ENCODE measurements at places on chromosomes 1 and 21. TPM values are rescaled to one million over a fixed set of nuclear protein-coding genes. Genes with fewer than 3 reads are reported as not detected.

- no peak for DNase-seq
Measured at GRCh38 chr21:38080888-38081287, 164.6 kb upstream of the KCNJ6 start.

GRCh38 chr1:32828341-32828740 lies 10.9 kb downstream of the S100PBP start:
- DNase-seq, result no peak

GRCh38 chr1:192979542-192979941 lies 79.6 kb downstream of the UCHL5 start:
- no peak for DNase-seq

DNA sequence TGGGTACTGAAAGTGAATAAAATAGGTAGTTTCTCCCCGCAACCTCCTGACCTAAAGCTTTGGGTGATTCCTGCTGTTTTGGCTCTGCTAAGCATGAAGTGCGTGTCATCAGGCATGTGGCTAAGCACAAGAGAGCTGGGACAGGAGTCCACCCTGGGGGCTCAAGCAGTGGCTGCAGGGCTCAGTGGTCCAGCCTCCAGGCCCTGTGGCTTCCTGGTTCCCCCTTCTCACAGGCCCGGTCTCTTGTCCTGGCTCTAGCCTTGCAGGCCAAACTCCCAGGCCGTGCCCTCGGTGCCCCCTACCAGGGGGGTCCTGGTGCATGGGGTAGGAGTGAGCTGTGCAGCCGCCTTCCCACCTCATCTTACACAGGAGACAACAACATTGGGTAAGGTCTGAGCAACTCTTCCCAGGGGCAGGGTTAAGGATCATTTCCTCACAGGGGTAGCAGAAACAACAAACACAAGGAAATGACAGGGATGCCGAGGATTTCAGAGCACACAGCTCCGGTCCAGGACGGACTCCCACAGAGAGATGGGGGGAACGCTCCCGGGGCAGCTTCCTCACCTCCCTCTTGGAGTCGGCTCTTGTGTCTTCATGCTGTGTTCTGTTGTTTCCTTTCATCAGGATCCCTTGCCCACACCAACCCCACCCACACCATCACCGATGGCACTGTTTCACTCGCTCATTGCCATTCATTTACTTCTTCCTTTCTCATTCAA lies 19.8 kb upstream of the SLC2A1 start:
- no peak for DNase-seq

STIL gene
- total RNA-seq, result 12.3 TPM
